ENCODE measurements at places on chromosomes 6 and 20.

DNA sequence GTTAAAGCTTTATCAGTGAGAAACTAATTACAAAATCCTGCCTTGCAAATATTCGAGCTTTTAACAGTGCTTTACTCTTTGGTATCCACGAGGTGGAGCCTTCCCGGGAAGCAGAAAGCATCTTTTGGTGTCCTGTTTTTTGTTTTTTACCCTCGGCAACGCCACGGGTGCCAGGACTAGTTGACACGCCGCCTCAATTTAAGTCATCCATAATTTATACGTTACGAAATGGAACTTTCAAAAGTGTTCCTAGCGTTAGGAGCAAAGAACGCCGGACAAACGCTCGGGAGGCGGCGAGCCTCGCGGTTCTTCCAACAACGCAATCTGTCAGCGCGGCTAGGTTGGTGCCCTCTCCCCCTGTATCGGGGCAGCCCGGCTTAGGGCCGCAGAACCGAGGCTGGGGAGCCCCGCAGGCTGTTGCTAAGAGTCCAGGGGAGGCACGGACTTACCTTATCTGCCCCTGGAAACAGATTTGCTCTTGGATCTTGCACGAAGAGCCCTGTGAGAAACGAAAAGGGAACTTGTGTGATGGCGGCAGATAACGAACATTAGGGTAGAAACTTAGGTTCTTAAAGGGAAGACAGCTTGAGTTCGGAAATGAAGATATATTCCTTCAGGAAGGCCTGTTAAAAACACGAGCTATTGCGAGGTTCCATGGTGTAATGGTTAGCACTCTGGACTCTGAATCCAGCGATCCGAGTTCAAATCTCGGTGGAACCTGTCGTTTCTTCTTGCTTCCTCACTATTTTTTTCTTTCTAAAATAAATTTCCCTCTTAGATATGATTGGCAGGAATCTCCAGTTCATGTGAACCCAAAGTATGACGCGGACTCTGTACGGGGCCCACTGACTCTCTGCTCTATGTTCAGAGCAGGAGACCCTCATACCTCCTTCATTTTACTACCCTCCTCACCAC lies 46.2 kb upstream of the ZNF184 start:
- DNase-seq = peak; percentile 68

GRCh38 chr20:57426271-57426689 lies 35.1 kb downstream of the RBM38 start:
- no peak for DNase-seq

DNA sequence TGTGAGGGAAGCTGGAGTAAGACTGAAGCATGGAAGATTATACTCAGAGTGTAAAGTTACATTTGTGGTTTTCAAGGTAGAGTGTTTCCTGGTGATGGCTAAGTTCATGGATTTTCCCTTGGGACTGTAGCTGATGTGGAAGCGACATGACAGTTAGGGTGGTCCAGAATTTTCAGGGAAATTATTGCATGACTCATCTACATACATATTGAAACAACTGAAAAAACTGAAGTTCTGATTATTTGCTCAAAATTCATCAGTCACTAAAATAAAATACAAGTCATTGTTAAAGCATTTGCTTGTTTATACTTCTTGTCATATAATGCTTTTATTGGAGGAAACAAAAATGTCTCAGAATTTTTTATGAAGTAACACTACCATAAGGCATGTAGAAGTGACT lies 700.0 kb downstream of the RFPL4B start:
- DNase-seq = no peak

DNA sequence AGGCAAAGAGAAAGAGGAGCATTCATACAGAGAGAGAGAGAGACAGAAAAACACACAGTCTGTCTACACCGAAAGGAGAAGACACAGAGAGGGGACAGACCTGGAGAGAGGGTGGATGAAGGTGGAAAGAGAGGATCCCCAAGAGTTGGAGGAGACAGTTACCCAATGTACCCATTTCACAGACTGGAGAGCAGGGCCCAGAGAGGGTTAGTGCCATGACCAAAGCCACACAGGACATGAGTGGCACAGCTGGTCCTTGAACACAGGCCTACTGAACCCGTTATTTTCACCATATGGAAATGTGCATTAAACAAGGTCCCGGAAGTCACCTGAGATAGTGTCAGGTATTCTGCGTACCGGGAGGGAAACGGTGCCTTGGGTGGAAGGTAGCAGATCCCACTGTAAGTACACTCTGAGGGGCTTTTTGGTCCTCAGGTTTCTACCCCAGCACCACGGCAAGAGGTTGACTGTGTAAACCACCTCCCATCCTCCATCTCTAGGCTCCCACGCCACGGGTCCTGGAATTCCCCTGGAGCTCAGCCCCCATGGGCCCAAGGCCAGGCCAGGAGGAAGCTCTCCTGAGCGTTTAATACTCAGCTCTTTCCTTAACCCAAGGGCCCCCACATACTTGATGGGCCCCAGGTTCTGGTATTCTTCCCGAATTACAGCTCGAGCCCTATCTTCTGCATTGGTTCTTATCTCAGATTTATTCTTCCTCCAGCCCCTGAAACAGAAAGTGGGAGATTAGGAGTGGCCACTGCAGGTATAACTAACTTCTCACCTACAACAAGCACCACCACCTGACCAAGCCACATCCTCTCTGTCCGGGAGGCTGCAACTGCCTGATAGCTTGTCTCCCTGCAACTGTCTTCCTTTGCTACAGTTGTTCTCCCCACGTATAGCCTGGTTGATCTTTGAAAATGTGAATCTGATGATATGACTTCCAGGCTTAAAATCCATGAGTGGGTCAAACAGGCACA lies 38.4 kb upstream of the OCSTAMP start:
- no peak for DNase-seq

- DNase-seq = no peak
Observed at GRCh38 chr6:111871725-111872400, 1.4 kb downstream of the FYN start.

- DNase-seq = no peak
Observed at GRCh38 chr6:170285482-170285881, 5.4 kb downstream of the DLL1 start.

DNA sequence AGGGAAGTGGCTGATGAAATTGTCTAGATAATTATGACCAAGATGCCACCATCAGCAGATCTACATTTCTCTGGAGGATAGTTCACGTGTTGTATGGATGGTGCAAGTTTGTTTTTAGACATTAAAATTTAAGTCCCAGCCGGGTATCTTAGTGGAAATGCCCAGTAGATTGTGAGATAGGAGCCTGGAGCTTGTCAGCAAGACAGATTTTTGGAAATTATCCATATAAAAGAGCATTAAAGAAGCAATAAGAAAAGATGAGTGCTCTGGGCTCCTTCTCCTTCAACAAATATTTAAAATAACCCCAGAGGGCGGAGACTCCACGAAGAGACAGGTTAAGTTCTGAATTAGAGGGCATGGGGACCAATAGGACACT lies 47.6 kb upstream of the SMLR1 start:
- DNase-seq = no peak

DNA sequence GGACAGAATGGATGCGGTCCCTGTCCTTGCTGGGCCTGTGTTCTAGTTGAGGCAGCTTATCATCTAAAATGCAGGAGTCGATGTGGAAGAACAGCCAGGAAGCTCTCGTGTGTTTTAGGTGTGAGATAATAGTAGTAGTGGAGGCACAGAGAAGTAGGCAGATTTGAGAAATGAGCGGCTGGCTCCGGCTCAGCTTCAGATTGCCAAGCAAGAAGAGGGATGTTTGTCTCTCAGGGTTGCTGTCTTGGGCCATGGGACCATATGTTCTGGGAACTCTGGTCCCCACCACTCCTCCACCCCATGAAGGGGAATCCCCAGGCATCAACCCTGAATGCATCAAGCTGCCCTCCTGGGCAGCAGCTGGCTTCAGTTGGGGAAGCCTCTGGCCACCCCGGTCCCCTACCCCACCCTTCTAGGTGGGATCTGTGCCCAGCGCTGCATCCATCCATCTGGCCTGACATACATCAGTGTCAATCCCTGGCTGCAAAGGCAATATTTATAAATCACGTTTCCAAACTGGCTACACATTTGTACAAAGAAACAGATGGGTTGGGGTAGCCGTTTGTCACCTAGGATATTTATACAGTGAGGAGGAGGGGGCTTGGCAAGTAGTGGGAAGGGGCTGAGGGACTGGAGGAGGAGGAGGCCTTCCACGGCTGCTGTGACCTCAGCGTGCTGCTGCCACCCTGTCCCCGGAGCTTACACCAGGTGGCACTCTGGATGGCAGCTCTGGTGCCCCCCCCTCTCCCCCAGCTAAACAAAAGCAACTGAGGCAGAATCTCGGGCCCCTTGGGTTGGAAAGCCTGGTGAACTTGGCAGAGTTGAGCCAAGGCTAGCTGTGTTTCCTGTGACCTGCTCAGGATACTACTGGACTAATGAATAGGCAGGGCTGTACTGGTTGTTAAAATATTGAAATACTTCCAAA lies 64.4 kb downstream of the CD40 start:
- DNase-seq = no peak

GRCh38 chr20:373171-373890 lies 7.2 kb upstream of the TRIB3 start:
- no peak for DNase-seq

DNA sequence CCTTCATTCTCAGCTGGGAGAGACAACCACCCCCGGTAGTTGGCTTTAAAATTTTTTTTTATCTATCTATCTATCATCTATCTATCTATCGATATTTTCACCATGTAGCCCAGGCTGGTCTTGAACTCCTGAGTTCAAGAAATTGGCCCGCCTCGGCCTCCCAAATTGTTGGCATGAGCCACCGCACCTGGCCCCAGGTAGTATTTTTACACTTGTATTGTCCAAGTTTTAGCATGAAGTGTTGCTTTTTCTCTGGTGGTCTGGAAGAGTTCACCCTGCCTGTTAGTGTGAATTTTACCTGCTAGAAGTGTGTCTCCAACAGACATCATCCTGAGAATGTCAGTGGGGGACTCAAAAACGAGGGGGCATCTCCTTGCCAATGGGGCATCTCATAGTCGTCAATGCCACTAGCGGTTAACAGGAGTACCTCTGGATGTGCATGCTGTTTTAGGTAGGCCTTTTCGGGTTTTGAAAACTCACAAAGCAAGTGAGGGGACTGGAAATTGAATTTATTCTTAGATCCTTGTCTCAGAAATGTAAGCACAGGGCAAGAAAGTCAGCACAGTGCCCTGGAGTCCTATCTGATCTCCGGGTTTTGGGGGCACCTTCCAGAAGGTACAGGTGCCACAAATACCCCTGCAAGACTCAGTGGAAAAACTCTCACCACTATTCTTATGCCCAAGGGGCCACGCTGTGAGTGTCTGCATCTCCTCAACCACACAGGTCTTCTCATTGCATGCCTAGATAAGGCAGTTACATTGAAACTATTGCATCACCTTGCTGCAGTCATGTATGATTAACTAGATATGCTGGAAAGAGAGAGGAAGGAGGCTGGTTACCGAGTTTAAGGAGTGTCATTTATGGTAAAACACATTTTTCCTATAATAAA lies 37.1 kb downstream of the TNFAIP3 start:
- DNase-seq = no peak

- DNase-seq = no peak
Observed at GRCh38 chr6:75546381-75546780, 52.8 kb upstream of the FILIP1 start.

GRCh38 chr6:45961125-45961524 lies 54.5 kb downstream of the CLIC5 start:
- no peak for DNase-seq

DNA sequence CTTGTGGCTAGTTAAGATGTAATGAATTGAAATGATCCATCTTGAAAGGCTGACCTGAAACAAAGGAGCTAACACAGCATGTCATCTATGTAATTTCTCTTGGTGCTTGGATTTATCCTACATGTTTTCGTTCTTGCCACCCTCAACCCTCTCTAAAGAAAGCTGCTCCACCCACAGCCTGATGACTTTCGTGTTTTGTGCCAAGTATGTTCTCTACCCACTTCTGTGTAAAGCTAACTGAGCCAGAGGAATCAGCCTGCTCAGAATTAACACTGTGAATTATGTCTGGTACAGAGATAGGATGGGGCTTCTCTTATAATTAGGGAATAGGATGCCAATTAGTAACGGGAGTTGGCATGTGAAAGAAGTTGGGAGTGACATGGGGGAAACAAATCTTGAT lies 67.9 kb upstream of the MLIP start:
- DNase-seq = no peak

DNA sequence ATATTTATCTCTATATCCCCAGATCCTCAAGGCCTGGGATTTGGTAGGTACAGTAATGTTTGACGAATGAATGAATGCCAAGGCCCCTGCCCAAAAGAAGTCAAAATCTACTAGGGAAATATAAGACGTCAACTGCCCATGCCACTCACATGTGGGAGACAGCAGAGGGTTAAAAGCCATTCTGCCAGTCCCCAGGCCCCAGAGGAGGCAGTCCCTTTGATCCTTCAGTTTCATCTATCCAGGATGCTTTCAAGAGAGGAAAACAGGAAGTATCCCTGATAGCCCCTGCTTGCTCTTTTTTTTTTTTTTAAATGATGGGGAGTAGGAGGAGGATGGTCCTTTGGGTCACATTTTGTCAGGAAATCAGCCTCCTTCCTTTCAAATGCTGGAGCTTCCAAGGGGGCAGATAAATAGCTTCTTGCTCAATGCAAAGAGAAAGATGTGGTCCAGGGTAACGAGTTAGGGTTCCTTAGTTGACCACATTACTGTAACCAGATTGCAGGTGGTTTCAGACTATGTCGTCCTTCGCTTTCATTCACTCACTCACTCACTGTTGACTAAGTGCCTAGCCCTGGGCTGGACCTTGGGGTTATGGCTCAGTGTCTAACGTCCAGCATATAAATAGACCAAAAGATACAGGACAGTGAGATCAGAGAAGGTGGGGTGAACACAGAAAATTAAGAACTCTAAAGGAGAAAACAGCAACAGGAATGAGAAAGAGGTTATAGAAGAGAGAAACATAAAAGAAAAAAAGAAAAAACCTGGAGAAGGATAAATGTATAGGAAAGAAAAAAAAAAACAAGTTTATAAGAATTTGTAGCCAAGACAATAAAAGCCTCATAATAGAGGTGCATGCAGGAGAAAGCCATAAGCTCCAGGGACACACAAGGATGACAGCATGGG lies 64.6 kb upstream of the PIM1 start:
- DNase-seq = no peak

GRCh38 chr6:167424060-167424673 lies 99.3 kb downstream of the TTLL2 start:
- DNase-seq = no peak

DNA sequence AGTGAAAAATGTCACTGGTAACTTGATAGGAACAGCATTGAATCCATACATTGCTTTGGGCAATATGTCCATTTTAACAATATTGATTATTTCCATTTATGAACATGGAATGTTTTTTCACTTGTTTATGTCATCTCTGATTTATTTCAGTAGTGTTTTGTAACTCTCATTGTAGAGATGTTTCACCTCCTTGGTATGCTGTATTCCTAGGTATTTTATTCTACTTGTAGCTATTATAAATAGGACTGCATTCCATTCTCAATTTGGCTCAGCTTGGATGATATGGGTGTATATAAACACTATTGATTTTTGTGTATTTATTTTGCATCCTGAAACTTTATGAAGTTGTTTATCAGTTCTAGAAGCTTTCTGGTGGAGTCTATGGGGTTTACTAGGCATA lies 730.3 kb downstream of the DOK5 start:
- no peak for DNase-seq

- DNase-seq = no peak
Observed at GRCh38 chr20:33654680-33655161, 7.4 kb upstream of the C20orf144 start.
